ENCODE measurements at places on chromosomes 7 and 10. TPM values are rescaled to one million over a fixed set of nuclear protein-coding genes. Genes with fewer than 3 reads are reported as not detected.

Gene HSPA14
- 20.6 TPM for total RNA-seq

Gene HSPB1
- 26.3 TPM for total RNA-seq

Gene SPACDR
- 0.43 TPM for total RNA-seq

Gene MRC1
- 0.14 TPM for total RNA-seq

Gene LRRN3
- not detected for total RNA-seq

Gene NAPEPLD
- 5.5 TPM for total RNA-seq

Gene KIAA1549
- total RNA-seq = 7.5 TPM

Gene PLAC9
- not detected for total RNA-seq

Gene FAM20C
- total RNA-seq = 10.3 TPM

Gene GPR158
- total RNA-seq = 0.06 TPM

Gene WDFY4
- total RNA-seq = not detected

Gene SPDYE6
- not detected for total RNA-seq

Gene PNLIPRP2
- not detected for total RNA-seq

Gene RBP4
- total RNA-seq = not detected

Gene ST7
- 30.7 TPM for total RNA-seq

Gene AP1S1
- 143 TPM for total RNA-seq

Gene TEX47
- not detected for total RNA-seq

Gene FAM180A
- total RNA-seq = not detected

Gene MOGAT3
- total RNA-seq = not detected

Gene BEND7
- 12.4 TPM for total RNA-seq

Gene PITX3
- total RNA-seq = 0.27 TPM
